ENCODE measurements at places on chromosomes 1 and 21. TPM values are rescaled to one million over a fixed set of nuclear protein-coding genes. Genes with fewer than 3 reads are reported as not detected.

CR1L gene
- total RNA-seq = not detected

RBM11 gene
- total RNA-seq = 0.50 TPM

DNA sequence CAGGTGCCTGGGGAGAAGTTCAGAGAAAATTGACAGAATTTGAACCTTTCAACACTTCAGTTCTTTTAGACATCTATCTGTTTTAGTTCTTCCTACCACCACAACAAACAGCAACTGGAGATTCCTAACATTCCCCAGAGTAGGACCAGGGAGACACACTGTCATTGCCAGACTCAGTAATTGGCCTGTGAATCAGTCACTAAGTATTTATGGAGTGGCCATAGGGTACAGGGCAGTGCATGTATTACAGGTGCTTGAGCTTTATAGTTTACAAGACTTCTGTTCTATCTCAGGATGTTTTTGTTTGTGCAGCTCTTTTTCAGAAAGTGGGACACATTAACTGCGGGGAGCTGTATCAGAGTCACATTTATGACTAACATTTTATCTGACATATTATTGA, 1.7 kb downstream of the CDC14A start:
- H3K27me3 ChIP-seq = no peaks in the 10 kb centered on the region
- H3K4me1 ChIP-seq = peaks cover 50% of the 10 kb centered on the region
- peaks cover 48% of the 10 kb centered on the region for H3K36me3 ChIP-seq
- H3K27ac ChIP-seq = peak overlapping the region; percentile 93
- peak overlapping the region; percentile 96 for H3K4me3 ChIP-seq

- DNase-seq = no peak
- H3K36me3 ChIP-seq = no peaks in the 10 kb centered on the region
- no peaks in the 10 kb centered on the region for H3K27me3 ChIP-seq
- no peak overlapping the region for H3K4me3 ChIP-seq
- no peak overlapping the region for H3K27ac ChIP-seq
- H3K4me1 ChIP-seq = no peaks in the 10 kb centered on the region
These were observed 43.5 kb downstream of the FBXO2 start for GRCh38 chr1:11610629-11611180.

GRCh38 chr1:97907886-97908285, 12.9 kb downstream of the DPYD start:
- H3K4me1 ChIP-seq = peaks cover 23% of the 10 kb centered on the region
- H3K4me3 ChIP-seq = no peak overlapping the region
- no peaks in the 10 kb centered on the region for H3K27me3 ChIP-seq
- no peak for DNase-seq
- peaks cover under 1% of the 10 kb centered on the region for H3K36me3 ChIP-seq

DNA sequence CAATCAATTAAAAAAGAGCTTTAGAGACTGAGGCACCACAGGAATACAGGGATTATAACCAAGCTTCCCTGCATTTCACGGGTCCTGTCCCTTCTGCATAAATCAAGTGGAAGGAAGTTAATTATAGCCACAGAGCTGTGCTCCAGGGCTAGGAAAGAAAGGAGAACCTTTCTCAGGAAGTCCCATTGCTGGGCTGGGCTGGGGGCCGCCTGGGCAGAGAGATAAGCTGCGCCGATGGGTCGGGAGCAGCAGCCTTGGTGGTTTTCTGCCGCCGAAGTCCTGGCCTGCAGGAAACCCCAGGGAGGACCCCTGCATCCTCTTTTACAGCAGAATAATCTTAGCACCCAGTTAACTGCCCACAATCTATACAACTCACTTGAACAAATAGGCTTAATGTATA, 12.6 kb upstream of the CD34 start:
- no peak overlapping the region for H3K4me3 ChIP-seq
- no peak for DNase-seq
- no peak overlapping the region for H3K27ac ChIP-seq
- peaks cover 49% of the 10 kb centered on the region for H3K27me3 ChIP-seq
- H3K4me1 ChIP-seq = no peaks in the 10 kb centered on the region

- H3K4me3 ChIP-seq = peak overlapping the region; percentile 65
- peak overlapping the region; percentile 100 for H3K27ac ChIP-seq
- peaks cover 97% of the 10 kb centered on the region for H3K4me1 ChIP-seq
- H3K36me3 ChIP-seq = peaks cover 70% of the 10 kb centered on the region
These were observed 7.3 kb downstream of the KIF21B start for GRCh38 chr1:201016211-201016651.

GRCh38 chr1:116242741-116243140, 130.3 kb upstream of the ATP1A1 start:
- H3K4me1 ChIP-seq = no peaks in the 10 kb centered on the region
- DNase-seq = no peak
- no peaks in the 10 kb centered on the region for H3K36me3 ChIP-seq
- H3K27me3 ChIP-seq = no peaks in the 10 kb centered on the region
